ENCODE measurements at places on chromosomes 1 and 21.

DNA sequence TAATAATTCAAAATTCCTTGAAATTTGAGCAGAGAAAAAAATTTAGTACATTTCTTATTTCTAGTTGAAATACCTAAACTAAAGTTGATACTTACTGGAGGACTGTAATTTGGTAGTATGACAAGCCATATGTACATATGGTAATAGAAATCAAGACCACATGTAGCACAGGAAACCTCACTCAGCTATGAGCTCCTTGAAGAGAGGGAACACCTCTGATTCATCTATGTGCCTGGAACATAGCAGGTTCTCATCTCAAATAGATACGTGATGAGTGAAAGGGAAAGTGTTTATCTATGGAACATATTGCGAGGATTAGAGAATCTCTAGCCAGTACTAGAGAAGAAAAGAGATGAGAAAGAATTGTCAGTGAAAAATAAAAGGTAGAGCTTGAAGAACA is 47.9 kb upstream of the GNG4 start:
- DNase-seq = no peak

- DNase-seq = no peak
Measured at GRCh38 chr1:23963617-23964234, 4.1 kb downstream of the PNRC2 start.

- DNase-seq = no peak
Measured at GRCh38 chr1:64328193-64328592, 124.8 kb downstream of the UBE2U start.

DNA sequence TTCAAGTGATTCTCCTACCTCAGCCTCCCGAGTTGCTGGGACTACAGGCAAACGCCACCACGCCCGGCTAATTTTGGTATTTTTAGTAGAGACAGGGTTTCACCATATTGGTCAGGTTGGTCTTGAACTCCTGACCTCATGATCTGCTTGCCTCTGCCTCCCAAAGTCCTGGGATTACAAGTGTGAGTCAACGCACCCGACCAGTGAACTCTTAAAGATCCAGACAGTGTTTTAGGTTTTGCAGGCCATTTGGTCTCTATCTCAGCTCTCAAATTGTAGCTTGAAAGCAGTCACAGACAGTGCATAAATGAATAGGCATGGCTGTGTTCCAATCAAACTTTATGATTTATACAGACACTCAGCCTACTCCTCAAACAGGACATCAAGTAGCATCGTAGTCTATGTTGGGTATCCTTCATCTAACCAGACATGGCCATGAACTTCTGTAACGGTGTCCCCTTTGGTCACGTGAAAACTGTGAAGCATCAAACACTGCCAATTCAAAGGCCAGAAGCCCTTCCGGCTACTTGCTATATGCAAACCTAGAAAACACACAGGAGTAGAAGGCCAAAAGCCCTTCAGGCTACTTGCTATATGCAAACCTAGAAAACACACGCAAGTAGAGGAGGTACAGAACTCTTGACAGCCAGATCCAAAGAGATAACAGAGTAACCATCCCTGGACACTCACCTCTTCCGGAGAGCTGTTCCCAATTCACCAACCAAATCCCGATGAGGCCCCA is 3.1 kb downstream of the FUCA1 start:
- no peak for DNase-seq

- no peak for DNase-seq
Measured at GRCh38 chr1:53971718-53972117, 25.6 kb downstream of the LRRC42 start.

- no peak for DNase-seq
Measured at GRCh38 chr1:225488676-225489075, 60.8 kb upstream of the LBR start.

DNA sequence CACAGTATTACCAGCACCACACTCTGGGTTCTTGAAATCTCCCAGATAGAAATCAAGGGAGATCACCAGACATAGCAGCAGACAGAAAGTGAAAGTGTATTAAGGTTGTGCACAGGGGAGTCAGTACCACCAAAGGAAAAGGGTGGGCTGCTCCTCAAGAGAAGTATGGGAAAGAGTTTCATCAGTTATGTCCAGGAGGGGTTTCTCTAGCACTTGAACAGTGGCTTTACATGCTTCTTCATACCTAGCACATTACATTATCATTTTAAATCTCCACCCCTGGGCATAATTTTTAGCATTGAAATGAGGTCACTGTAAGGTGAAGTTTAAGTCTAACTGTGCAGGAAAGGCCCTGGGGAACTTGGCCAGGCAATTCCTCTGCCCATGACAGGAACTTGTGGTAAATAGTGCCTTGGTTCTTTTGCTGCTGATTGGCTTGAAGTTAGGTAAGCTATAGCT is 601.0 kb downstream of the NUF2 start:
- DNase-seq = no peak

GRCh38 chr1:75733661-75734060 is 9.2 kb downstream of the ACADM start:
- DNase-seq = no peak

DNA sequence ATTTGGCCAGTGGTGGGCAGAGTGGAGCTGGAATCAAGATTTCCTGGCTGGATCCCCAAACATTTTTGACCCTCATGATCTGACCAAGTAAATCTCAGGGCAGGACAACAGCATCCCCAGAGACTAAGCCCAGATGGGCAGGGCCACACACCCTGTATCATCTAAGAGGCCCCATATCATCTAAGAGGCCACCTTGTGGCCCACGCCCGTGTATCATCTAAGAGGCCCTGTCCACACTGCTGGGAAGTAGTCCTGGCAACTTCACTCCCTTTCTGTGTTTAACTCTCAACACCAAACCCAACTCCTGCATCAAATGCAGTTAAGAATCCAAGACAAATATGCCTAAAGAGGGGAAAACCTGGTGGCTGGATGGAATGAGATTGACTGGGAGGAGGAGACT is 81.6 kb upstream of the SSX2IP start:
- DNase-seq = no peak

- DNase-seq = no peak
Measured at GRCh38 chr1:171476829-171477228, 8.5 kb upstream of the PRRC2C start.

Measured in GM12891 (cell line).